ENCODE measurements at places on chromosomes 3 and 15. TPM values are rescaled to one million over a fixed set of nuclear protein-coding genes. Genes with fewer than 3 reads are reported as not detected.

- no peak for DNase-seq
Measured at GRCh38 chr15:31200735-31201151, 99.2 kb upstream of the TRPM1 start.

DNA sequence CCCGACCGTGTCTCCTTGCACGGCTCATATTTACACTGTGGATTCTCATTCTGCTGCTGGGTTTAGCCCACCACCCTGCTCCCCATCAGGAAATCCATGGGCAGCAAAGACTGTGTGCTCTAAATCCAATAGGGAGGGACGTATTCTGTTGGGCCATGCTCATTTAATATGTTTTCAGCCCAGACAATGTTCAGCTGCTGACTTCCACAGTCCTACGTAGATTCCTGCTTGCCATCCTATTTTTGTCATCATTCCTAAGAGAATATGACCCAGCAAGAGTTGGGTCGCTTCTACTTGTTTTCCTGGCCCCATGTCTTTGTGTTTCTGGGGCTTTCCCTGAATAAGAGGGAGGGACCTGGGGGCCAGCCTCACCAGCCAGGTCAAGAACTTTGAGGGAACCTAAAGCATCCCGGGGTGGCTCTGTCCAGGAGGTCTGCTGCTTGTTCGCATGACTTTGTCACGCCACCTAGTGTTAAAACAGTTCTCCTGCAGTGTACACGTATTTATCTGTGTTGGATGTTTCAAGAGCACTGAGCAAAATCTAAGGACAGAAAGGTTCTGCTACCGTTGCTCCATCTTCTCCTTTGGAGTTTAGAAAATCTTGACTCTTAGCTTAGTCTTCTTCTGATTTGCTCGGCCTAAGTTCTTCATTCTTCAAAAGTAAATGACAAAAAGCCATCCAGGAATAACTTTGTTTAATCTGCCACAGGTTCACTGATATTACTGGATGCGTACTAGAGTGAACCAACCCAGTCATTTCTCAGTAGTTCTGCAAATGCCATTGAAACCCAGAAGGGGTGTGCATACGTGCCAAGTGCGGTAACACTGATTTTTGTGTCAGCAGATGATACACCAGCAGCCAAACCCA, 79.8 kb upstream of the NR2E3 start:
- DNase-seq = no peak

DNA sequence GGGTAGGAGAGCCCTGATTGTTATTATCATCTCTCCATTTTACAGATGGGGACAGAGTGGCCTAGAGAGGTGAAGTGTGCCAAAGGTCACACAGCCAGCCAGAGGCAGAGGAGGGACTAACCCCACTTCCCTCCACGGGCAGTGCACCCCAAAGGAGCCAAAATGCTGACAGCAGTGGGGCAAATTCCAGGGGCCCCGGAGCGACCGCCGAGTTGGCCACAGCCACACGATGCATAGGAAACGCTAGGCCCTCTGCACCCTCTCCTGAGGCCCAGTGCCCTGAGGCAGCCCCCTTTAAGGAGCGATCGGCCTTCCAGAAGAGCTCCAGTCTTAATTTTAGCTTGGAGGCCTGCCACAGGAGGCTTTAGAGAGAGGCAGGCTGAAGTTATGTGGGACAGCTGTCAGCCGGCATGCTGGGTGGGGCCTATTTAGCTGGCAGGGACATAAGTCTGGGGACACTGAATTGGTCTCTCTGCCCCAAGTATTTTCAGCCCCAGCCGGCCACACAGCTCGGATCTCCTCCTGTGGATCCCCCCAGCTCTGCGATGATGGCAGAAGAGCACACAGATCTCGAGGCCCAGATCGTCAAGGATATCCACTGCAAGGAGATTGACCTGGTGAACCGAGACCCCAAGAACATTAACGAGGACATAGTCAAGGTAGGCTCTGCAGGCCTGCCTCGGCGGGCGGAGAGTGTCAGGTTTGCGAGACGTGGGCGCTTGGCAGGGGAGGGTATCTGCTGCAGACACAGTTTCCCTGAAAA, at the start of gene CAV3:
Gene CAV3 (plus strand): TSS at position 471 of the 763 bp plus-strand sequence. CDS start 75 bp downstream, at position 546.
- DNase-seq = no peak

GRCh38 chr3:49495023-49495422, 25.0 kb downstream of the DAG1 start:
- DNase-seq = no peak

GRCh38 chr3:15521573-15521965, at the start of gene COLQ:
Gene COLQ (minus strand): TSS chr3:15521706. CDS start chr3:15521625, 81 bp downstream.
- no peak for DNase-seq

DNA sequence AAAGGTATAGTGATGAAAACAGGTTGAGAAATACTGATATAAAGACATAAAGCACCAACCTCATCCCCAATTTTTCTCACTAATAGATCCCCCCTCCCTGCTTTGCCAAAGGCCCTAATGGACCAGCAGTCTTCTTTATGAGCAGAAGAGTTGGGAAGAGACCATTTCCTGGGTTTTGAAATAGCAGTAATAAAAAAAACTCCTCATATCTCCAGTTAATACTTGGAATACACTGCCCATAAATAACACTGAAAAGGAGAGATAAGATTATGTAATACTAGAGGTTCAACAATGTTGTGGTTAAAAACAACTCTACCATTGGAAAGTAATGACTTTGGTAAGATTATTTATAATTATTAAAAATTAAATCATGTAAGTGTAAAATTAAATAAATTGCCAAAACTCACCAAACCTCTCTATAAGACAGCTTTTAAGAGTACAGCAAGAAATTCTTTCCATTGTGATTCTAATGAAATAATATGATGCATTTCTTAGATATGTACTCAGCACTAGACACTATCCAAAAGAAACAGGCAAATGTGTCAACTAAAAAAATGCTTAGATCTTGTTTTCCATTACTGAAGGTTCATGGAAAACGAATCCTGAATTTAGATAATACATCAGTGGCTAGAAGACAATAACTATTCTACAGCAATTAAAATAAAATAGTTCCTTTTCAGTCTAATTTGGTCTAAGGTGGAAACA, 88.2 kb downstream of the FAIM start:
- no peak for DNase-seq

DNA sequence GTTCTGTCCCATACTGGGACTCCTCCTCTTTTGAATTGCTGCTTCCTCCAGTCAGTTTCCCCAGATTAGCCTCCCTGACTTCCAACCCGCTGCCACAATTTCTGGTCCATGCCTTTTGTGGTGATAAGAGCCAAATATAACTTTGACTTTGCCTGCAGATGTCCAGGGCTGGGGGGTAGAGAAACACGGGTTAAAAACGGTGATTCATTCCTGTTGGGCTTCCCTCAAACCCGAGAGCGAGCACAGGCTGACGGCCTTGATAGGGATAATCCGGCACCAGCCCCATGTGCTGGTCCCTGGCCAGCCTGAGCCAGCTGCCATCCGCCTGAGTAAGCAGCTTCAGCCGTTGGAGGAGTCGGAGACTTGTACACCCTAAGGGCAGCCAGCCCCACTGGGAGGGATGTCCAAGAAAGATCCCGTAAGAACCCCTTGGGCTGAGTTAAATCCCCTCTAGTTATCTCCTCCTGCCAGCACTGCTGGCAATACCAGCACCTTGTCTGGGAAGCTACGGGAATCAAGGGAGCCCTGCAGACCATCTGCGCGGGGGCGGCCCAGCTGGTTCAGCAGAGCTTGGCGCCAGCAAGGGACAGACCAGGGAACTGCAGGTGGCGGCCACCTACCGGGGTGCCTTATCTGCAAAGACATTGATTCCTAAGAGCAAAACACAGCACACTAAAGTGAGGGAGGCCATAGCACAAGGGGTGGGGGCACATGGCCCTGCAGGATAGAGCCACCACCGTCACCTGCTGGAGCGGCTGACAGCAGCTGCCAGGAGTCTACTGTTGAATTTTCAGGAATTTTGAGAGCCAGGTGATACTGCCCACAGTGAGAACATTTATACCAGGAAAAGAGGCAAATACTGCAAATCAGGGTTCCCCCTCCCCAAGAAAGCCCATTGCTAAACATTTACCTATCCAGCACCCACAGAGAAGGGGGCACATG, 18.1 kb downstream of the CSPG4 start:
- no peak for DNase-seq

DNA sequence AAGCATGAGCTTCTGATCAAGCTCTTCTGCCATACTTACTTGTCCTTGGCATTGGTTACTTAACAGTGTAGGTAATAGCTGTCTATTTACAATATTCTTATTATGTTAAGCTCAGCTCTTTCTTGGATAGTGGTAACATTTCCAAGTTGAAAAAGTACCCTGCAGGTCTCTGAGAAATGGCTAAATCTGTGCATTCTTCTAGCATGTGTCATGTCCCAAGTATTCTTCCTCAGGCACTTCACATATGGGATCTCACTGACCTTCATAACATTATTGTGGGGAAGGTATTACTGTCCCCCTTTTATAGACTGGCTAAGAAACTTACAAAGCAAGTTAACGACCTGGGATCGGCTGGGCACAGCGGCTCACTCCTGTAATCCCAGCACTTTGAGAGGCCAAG, 236.1 kb downstream of the RORA start:
- DNase-seq = no peak

The A4GNT gene
- total RNA-seq = not detected

The IL1RAP gene
- 21.7 TPM for total RNA-seq

The CD200R1 gene
- total RNA-seq = 7.5 TPM

Measured in urinary bladder (tissue), 4 donors.